ENCODE measurements at places on chromosomes 5 and 9. TPM values are rescaled to one million over a fixed set of nuclear protein-coding genes. Genes with fewer than 3 reads are reported as not detected.

FCN1 gene
- total RNA-seq: 2.2 TPM

OLFM1 gene
- total RNA-seq: 14.5 TPM

HTR4 gene
- total RNA-seq: 3.9 TPM

NOL6 gene
- 34.9 TPM for total RNA-seq

MAP1B gene
- 616 TPM for total RNA-seq

LURAP1L gene
- total RNA-seq: 14.7 TPM

PGM5 gene
- total RNA-seq: 94.1 TPM

CTSV gene
- total RNA-seq: 0.27 TPM

EXOC3 gene
- 34.5 TPM for total RNA-seq

GALNT12 gene
- 6.8 TPM for total RNA-seq

FBP1 gene
- total RNA-seq: 6.6 TPM

PCA3 gene
- not detected for total RNA-seq

PCDHB12 gene
- total RNA-seq: 7.4 TPM

ARHGAP26 gene
- total RNA-seq: 80.7 TPM

Data from thoracic aorta (tissue), 2 donors.